ENCODE measurements at places on chromosomes 6 and 20. TPM values are rescaled to one million over a fixed set of nuclear protein-coding genes. Genes with fewer than 3 reads are reported as not detected.

The ABCC10 gene
- 21.1 TPM for total RNA-seq

The MARCKS gene
- total RNA-seq: 269 TPM

The SALL4 gene
- 0.65 TPM for total RNA-seq

The SASH1 gene
- total RNA-seq: 116 TPM

The GJA10 gene
- total RNA-seq: not detected

The KCNK16 gene
- not detected for total RNA-seq

The MYLK2 gene
- total RNA-seq: 8.5 TPM

The HNF4A gene
- total RNA-seq: not detected

The NR2E1 gene
- total RNA-seq: not detected

The CDC5L gene
- 22.2 TPM for total RNA-seq

The FAXC gene
- 0.19 TPM for total RNA-seq

The SIRT5 gene
- 11.1 TPM for total RNA-seq

The BANF2 gene
- not detected for total RNA-seq

The ZC2HC1B gene
- not detected for total RNA-seq

The BLTP3A gene
- total RNA-seq: 10.9 TPM

The RNF144B gene
- 75.1 TPM for total RNA-seq

The DEF6 gene
- total RNA-seq: 0.98 TPM

The NHSL1 gene
- total RNA-seq: 142 TPM

The LKAAEAR1 gene
- total RNA-seq: 0.33 TPM

The SIRPD gene
- total RNA-seq: not detected

The C20orf202 gene
- 0.33 TPM for total RNA-seq

The SNX21 gene
- total RNA-seq: 23.7 TPM

The TSBP1 gene
- not detected for total RNA-seq

The EYS gene
- 3.2 TPM for total RNA-seq

The IL17F gene
- total RNA-seq: not detected

The KHDC3L gene
- not detected for total RNA-seq

The C6orf141 gene
- 30.7 TPM for total RNA-seq

The SNRPB2 gene
- total RNA-seq: 76.5 TPM

The PMEPA1 gene
- 25.2 TPM for total RNA-seq

The SRPK1 gene
- 88.4 TPM for total RNA-seq

The ITPA gene
- total RNA-seq: 24.2 TPM

The GPR63 gene
- not detected for total RNA-seq

The NKX2-2 gene
- not detected for total RNA-seq

The KCNQ5 gene
- under 0.01 TPM for total RNA-seq

The MUCL3 gene
- total RNA-seq: not detected

The LRRC73 gene
- 0.65 TPM for total RNA-seq

The TMC2 gene
- not detected for total RNA-seq

The DYNLRB1 gene
- total RNA-seq: 68.6 TPM

The MSH5 gene
- 18.8 TPM for total RNA-seq

The NNAT gene
- total RNA-seq: 5.2 TPM

The WRNIP1 gene
- 46.0 TPM for total RNA-seq

The KHDRBS2 gene
- not detected for total RNA-seq

The SLC13A3 gene
- total RNA-seq: under 0.01 TPM

The SYCP2L gene
- not detected for total RNA-seq

The TFAP2A gene
- total RNA-seq: not detected

The HLA-DQB2 gene
- not detected for total RNA-seq

The TEAD3 gene
- total RNA-seq: 0.19 TPM

The SNRPB gene
- total RNA-seq: 259 TPM

The TRIM40 gene
- not detected for total RNA-seq

The LRP11 gene
- total RNA-seq: 13.7 TPM

All from vein endothelial cell (primary cell).